CD8-positive, alpha-beta T cell (primary cell): ENCODE measurements at places on chromosomes 3 and 15.

GRCh38 chr15:69537901-69538300 is 85.3 kb downstream of the RPLP1 start:
- DNase-seq: no peak

- no peak for DNase-seq
Observed at GRCh38 chr3:4772171-4772804, 206.9 kb upstream of the BHLHE40 start.

DNA sequence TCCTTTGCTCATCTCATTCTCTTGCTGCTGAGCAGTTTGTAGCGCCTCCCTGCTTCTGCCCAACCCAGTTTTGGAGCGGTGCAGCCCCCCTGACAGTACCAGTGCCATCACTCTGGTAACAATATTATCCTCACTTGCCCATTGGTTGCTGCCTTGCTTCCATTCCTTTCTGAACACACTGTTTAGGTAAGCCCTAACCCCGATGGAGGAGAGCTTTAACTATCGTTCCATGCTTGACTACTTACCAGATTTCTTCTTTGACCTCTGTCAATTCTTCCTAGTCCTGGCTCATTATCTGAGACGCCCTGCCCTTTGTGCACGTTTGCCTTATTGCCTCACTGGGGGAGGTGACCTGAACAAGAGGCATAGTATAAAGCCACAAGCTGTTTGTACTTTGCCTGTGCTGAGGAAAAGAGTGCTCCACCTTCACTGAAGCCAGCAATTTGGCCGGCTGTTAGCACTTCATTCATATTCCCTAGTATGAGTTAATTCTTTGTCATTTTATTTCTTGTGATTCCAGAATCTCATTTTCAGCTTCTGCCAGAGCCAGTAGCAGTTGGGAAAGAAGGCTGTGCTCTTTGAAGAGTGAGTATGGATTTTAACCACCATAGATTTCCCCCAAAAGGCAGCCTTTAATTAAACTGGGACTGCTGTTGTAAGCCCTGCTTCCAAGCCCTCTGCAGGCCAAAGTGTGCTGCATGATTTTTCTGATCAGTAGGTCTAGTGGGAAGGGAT is 11.9 kb downstream of the ABHD6 start:
- no peak for DNase-seq

GRCh38 chr3:170566413-170566812 is 19.5 kb downstream of the SLC7A14 start:
- DNase-seq: no peak

DNA sequence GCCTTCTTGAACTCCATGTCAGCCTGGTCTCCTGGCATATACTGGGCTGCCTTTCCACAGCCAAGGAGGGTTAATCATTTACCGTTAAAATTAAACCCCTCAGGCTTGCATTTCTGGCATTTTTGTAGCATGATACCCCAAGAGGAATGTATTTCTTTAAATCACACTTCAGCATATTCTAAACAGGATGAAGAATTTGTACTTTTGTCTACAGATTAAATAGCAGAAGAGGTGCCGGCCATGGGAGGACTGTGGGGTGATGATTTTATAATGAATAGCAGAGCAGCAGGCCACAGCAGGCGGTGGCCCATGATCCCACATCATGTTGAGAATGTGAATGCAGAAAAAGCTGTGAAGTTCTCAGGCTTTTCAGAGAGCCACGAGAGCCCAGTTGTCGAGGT is 90.2 kb downstream of the ARNT2 start:
- DNase-seq: no peak

DNA sequence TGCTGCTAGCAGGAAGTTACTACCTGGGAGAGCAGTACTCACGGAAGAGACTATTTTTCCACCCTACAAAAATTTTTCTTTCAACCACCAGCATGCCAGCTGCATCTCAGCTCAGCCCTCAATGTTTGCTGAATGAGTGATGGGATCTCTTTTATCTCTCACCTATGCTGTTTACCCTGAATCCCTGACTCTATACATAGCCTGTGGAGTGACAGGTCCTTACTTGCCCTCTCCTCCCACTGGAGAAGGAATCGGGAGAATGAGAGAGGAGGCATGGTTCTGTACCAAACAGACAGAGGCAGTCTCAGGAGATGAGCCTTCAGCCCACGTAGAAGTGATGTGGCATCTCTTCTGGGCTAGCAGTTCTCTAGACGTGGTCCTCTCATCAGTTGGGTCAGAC is 6.7 kb upstream of the DGKG start:
- no peak for DNase-seq

- no peak for DNase-seq
Observed at GRCh38 chr3:143337387-143337786, 217.8 kb downstream of the CHST2 start.

GRCh38 chr15:80404761-80405553 is 775 bp downstream of the ARNT2 start:
- no peak for DNase-seq

DNA sequence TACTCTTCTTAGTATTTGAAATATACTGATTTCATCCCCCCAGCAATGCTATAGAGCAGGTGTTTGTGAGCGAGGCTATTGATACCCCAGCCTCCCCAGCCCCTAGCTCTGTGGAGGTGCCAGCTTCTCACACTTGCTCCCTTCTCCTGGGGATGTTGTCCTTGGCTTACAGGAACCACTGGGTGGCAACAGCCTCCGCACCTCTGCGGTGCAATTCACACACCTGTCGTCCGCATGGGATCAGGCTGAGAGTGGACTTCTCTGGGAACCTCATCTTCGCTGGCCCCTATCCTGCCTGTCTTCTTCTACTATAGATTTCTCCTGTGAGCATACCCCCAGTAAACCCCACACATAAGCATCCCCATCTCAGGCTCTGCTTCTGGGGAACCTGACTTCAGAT is 103.9 kb upstream of the SLC6A11 start:
- DNase-seq: no peak

GRCh38 chr3:152443212-152444023 is 174.7 kb downstream of the MBNL1 start:
- DNase-seq: no peak

- no peak for DNase-seq
Observed at GRCh38 chr3:170610321-170610884, 24.5 kb upstream of the SLC7A14 start.

- DNase-seq: no peak
Observed at GRCh38 chr3:128858167-128858566, 21.3 kb upstream of the ACAD9 start.

DNA sequence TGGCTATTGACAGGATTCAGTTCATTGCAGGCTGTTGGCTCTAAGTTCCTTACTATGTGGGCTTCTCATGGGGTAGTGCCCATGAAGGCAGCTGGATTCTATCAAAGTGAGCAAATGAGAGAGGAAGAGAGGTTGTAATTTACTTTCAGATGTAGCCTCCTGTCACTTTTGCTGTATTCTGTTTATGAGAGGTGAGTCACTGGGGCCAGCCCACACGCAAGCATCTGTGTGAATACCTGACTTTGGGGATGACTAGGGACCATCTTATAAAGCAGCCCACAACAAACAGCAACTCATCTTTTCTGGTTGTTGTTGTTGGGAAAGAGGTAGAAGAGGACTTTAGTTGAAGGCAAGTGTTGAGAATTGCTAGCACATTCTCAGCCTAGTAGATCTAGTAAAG is 506.3 kb upstream of the GRM7 start:
- DNase-seq: no peak

GRCh38 chr3:33181229-33181628 is 37.4 kb downstream of the SUSD5 start:
- DNase-seq: no peak

DNA sequence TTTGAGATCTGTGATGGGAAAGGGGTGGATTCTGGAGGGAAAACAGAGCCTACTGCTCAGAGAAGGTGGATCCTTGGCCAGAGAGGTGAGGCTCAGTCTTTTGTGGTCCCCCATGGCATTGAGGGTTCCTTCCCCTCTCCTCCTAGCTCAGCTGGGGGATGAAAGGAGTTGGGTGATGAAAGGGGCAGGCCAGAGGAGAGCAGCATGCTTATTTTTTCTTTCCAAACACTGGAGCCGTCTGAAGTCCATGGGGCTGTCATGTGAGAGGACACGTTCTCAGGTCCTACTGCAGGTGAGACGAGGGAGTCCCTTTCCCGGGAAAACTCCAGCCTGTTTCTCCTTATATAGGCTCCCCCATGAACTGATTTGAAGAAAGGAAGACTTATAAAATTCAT is 71.4 kb downstream of the SCN5A start:
- DNase-seq: no peak

- peak; percentile 60 for DNase-seq
Observed at GRCh38 chr15:78050826-78051225, 26.7 kb downstream of the TBC1D2B start.

GRCh38 chr3:8857720-8858367 is 88.4 kb upstream of the OXTR start:
- no peak for DNase-seq

- no peak for DNase-seq
Observed at GRCh38 chr15:100686725-100687473, 84.5 kb downstream of the ASB7 start.

DNA sequence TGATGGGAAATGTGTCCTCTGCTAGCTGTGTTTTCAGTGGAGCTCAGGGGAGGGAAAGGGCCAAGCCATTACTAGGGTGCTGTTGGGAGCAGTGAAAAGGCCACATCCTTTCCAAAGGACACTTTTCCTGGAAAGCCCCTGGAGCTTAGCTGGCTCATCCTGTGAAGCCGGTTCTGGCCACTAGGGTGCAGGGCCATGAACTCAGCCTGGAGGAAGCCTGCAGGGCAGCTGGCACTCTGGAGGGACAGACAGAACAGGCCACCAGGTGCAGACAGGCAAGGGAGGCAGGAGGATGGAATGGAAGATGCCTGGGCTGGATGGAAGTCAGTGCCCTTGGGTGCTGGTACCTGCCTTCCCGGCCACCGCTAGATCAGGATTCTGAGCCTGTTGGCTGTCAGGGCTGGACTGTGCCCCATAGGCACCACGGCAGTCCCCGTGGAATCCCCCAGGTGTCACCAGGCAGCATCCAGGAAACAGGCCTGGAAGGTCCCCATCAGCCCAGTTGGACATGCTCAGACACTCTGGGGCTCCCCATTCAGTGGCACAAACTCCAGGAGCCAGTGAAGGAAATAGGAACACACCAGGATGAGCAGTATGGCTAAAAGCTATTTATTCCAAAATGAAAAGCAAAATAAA is 76.2 kb upstream of the C2CD4B start:
- DNase-seq: no peak

GRCh38 chr15:78321786-78322185 is 18.4 kb upstream of the CRABP1 start:
- DNase-seq: no peak

DNA sequence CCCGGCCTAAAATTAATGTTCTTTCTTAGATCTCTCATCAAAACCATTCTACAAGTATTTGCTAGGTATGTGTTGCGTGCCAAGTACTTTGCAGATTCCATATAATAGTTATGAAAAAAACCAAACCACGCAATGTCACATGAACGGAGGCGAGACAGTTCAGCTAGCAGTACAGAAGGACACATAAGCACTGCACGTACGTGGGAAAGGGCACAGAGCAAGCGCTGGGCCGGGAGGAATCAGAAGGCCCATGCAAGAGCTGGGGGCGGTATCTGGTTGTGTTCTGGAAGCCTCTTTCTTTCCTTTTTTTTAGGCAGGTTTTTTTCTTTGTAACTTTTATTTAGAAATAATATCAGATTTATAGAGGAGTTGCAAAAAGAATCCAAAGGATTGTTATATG is 11.3 kb downstream of the PDIA5 start:
- DNase-seq: no peak

DNA sequence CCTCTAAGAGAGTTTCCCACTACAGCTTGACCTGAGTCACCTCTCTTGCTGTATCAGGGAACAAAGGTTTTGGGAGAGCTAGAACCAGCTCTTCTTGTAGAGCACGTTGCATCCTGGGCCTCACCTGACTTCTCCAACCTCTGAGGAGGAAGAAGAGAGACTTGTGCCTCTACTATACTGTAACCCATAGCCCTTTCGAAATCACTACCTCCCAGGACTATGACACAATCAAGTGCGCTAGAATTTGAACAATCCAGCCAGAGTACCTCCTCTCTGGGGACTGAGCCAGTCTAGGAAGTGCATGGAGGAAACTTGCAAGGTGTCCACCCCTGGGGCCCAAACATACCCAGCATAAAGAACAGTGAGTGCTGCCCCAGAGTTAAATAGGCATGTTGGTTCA is 192.8 kb upstream of the BHLHE40 start:
- no peak for DNase-seq

DNA sequence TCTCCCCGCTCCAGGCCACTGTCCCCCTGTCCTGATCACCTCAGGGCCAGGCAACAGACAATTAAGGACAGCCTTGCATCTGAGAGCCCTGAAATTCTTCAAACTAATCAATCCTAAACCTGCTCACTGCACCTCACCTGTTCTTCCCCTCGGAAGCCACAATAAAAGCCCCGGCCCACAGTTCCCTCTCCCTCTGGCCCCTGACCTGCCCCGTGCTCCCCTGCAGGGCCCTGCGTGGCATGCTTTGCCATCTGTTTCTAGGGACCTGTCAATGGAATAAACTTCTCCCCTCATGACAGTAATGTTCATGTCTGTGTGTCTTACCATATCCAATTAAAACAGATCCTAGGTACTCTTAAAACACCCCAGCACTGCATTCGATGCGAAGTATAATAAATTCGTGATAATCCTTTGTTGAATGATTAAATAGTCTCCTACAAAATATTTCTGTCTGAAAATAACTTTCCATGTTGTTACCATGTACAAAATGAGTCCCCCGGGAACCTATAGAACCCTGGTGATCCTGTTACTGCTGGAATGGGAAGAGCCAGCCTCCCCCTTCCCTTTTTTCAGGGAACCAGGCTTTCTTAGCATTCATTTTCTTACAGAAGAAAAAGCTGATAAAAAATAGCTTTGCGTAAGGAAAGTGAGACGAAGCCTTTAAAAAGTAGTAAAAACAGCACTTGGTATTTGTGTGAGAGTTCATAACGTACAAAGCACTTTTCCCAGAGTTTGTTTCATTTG is 59.0 kb downstream of the ABTB1 start:
- DNase-seq: no peak

DNA sequence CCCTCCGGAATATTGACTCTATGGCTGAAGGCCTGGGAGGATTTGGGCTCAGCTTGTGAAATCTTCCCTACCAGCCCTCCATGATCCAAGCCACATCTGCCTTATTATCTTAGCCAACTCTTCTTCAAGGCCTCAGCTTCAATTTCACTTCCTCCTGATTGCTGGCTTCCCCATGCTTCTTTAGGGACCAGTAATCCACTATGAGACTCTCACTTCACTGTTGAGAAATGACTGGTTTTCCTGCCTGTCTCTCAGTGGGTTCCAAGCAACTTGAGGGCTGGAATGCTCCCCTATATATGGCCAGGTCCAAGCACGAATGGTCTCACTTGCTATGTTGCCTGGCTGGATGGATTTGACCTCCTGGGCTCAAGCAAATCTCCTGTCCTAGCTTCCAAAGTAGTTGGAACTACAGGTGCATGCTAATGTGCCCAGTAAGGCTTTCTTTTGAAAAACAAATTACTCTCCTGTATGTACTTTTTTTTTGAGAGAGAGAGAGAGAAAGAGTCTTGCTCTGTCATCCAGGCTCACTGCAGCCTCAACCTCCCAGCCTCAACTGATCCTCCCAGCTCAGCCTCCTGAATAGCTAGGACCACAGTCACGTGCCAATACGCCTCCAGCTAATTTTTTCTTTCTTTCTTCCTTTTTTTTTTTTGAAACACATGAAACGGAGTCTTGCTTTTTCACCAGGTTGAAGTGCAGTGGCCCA is 7.9 kb upstream of the PIK3CB start:
- no peak for DNase-seq
